NCI-H460 (cell line): ENCODE measurements at places on chromosomes 2 and 18.

GRCh38 chr2:156511122-156511521 lies 74.9 kb downstream of the GPD2 start:
- DNase-seq: no peak

DNA sequence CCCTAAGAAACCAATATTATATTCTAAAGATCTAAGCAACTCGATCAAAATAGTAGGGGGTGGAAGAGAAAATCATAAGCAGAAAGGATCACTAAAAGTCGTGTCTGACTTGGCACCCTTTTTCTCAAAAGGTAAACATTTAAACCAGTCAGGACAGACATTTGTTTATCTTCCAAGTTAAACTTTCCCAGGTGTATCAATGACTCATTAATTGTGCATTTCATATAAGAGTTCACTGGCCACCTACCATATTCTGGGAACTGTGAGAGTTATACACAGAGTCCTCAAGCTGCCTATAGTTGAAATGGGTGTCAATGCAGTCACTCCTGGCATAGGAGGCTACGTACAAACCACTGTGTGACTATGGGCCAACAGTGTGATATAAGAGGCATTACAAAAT lies 4.8 kb upstream of the ACVR1 start:
- no peak for DNase-seq

DNA sequence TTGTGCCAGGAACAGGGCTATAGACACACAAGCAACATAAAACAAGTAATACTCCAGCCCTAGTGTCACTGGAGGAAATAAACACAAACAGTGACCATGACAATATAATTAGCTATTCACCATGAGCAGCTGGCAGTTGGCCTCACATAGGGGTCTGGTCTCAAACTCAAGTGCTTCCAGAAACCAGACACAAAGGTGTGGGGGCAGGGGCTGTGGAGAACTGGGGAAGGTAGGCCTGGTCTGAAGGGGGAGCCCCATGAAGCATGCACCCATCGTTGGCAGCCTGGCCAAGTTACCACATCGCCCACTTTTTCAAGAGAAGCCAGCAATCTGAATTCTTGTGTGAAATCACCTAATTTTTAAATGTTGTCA lies 49.5 kb upstream of the SP3 start:
- no peak for DNase-seq

DNA sequence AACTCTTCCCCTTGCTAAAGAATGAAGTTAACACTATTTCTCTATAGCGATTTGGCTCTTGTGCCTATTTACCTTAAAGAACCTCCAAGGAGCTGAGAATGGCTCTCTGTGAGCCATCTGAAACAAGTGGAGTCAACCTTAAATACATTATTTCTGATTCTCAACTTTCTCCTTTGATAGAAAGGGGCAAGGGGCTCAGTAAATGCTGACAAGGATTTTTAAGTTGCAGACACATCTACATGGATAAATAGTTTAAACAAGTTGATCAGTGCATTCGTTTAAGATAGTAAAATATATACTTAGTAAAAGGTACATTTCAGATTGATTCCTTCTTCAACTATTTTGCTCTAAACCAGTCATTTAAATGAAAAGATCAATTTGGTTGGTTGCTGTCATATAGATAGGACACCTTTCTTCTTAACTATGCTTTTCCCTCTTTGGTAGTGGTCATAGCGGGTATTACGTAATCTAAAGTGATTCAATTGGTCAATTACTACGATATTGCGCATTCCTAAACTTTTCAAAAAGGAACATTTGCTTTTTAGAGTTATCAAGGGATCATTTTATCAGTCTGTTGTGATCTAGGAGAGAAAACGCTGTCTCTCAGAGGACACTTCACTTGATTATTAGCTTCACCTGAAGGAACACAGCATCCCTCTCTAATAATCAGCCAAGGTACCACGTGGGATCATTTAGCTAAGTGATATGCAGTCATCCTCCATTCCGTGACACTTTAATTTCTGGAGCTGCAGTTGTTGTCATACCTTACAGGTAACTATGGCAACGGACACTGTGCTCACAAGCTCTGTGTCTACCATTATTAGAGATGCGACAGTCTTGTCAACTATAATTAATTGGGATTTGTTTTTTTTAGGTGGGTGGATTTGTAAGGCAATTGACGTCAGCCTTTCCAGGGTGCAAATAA lies 50.9 kb upstream of the KCNE4 start:
- no peak for DNase-seq

- no peak for DNase-seq
These were observed 135.8 kb upstream of the SH3BP4 start for GRCh38 chr2:234816056-234816455.
